ENCODE measurements at places on chromosomes 4 and X.

- DNase-seq = no peak
Measured at GRCh38 chr4:25129917-25130316, 30.3 kb downstream of the SEPSECS start.

DNA sequence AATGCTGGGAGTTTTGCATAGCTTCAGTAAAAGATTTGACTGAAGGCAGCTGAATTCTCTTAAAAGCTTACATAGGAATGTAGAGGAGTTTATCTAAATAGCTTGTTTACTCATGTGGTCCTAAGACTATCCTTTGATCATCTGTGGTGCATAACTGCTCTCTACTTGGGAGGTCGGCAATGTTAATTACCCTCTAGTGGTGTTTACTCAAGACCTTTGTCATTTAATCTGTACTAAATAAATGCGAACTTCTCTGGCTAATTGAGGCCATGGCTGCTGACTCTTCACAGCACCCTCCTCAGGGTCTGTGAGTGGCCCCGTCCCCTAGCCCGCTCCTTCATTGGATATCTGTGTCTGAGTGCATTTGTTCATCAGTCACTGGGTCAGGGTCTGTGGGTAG, 13.8 kb upstream of the TMEM33 start:
- no peak for DNase-seq

DNA sequence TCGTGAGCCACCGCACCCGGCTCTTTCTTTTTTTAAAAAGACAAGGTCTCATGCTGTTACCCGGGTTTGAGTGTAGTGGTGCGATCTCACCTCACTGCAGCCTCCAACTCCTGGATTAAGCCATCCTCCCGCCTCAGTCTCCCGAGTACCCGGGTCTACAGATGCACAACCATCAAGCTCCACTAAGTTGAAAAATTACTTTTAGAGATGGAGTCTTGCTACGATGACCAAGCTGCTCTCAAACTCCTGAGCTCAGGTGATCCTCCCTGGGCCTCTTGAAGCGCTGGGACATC, 2.0 kb downstream of the SLC25A6 start:
- no peak for DNase-seq

- no peak for DNase-seq
Measured at GRCh38 chrX:12721042-12721441, 70.2 kb upstream of the PRPS2 start.

DNA sequence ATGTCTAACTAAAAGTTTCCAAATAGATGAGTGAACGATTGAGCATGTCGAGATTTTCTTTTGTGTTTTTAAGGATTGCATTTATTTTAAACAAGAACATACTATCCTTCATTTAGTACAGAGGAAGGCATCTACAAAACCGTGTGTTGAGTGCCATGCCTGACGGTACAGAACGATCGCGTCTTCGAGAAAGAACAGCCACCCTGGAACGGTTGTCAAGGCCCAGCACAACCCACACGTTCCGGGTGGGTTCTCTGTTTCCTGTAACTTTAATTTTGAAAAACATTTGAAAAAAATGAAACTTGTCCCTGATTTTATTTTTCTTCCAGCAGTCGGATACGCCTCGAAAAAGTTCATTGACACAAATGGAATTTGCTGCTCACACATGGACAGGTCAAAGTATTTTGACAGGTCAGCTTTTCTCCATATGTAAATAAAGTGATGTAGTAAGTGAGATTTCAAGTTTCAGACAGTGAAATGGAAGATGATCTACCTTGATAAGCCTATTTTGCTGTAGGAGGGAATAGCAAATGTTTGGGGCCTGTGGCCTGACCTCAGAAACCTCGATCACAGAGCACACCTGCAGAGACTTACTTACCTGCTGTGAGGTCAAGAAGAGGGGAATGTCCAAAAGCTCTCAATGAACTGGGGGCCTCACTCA, 24.4 kb upstream of the CYP4V2 start:
- no peak for DNase-seq

DNA sequence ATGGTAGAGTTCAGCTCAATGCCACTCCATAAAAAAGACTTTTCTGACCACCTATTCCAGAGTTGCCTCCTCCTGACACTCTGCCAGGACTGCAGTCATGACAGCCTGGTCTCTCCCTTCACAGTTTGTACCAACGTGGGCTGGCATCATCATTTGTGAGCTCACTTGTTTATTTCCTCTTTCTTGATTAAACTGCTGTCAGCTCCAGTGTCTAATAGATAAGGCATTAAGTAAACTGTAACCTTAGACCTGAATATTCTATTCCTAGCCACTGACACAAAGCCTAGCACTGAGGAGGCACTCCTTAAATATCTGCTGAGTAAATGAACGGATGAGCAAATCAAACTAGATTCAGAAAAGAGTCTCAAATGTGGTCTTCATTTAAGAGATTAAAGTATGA, 48.7 kb downstream of the DDX60 start:
- no peak for DNase-seq

DNA sequence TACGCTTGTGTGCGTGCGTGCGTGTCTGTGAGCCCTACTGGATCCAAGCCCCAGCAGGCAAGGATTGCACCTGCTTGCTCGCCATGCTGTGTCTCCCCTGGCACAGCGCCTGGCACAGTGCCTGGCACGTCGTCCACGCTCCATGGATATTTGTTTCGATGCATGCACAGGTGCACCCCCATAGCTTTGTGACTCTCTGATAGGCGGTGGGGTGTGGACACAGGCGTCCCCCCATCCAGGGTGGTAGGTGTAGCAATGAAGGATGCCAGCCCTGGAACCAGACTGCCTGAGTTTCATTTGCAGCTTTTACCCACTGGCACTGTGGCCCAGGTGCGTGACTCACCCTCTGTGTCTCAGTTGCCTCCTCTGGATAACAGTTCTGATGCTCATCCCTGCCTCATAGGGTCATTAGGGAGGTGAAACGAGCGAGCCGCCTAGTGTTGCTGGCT, 20.2 kb downstream of the PIGG start:
- DNase-seq = no peak

- DNase-seq = no peak
Measured at GRCh38 chr4:12359420-12359819, 930.7 kb upstream of the HS3ST1 start.

GRCh38 chrX:3584415-3584996, 128.9 kb downstream of the PRKX start:
- DNase-seq = no peak

GRCh38 chr4:117385526-117385925, 300.1 kb upstream of the TRAM1L1 start:
- DNase-seq = no peak

- DNase-seq = no peak
Measured at GRCh38 chr4:6916587-6917460, 7.2 kb downstream of the TBC1D14 start.

GRCh38 chr4:41887821-41888686, 47.2 kb upstream of the TMEM33 start:
- DNase-seq = no peak

DNA sequence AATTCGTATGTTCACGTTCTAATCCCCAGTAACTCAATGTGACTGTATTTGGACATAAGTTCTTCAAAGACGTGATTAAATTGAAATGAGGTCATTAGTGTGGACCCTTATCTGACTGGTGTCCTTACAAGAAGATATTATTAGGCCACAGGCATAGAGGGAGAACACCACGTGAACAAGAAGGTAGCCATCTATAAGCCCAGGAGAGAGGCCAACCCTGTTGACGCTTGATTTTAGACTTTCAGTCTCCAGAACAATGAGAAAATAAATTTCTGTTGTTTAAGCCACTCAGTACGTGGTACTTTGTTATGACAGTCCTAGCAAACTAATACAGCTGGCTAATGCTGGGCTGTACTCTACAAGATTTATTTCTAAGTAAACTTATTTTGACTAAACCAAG, 1.5 kb upstream of the EIF1AX start:
- no peak for DNase-seq

DNA sequence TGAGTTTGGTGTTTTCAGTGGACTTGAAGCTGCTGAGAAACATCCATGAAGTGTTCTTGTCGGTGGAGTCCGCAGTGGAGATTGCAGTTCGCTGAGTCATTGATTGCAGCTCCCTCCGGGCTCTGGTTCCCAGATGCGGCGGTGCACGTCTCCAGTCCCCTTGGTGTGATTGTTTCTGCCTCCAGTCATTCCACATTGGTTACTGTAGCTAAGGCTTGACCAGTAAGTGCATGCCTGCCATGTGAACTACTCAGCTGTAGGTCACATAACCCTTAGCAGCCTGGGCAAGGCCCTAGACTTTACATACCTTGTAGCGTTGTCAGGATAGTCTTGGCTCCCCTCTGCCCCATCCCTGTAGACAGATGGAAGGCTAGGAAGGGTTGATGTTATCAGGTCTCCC, 53.8 kb upstream of the CLCN4 start:
- no peak for DNase-seq

GRCh38 chr4:76282941-76283689, 23.4 kb upstream of the STBD1 start:
- DNase-seq = no peak

- no peak for DNase-seq
Measured at GRCh38 chr4:11799196-11799595, 370.5 kb upstream of the HS3ST1 start.

GRCh38 chrX:137823257-137823656, 257.3 kb downstream of the ZIC3 start:
- no peak for DNase-seq

GRCh38 chrX:10597871-10598270, 22.5 kb downstream of the MID1 start:
- DNase-seq = no peak

DNA sequence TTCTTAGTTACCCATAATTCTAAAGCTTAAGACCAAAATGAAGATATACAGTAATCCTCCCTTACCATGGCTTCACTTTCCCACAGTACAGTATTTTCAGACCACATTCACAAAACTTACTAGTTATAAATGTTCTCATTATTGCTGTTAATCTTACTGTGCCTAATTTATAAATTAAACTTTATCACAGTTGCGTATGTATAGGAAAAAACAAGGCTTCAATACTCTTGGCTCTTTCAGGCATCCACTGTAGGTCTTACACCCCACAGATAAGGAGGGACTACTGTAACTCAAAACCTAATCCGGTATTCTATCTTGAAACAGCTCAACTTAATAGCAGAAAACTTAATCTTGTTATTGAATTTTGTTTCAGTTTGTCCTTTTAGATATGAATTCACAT, 3.6 kb downstream of the HMGB2 start:
- no peak for DNase-seq

GRCh38 chr4:15348236-15348635, 79.6 kb upstream of the C1QTNF7 start:
- no peak for DNase-seq

GRCh38 chr4:139658185-139658584, 7.4 kb upstream of the MGST2 start:
- no peak for DNase-seq

GRCh38 chr4:101954351-101954750, 163.8 kb downstream of the BANK1 start:
- no peak for DNase-seq

- DNase-seq = no peak
Measured at GRCh38 chr4:109263721-109264120, 38.7 kb downstream of the COL25A1 start.

DNA sequence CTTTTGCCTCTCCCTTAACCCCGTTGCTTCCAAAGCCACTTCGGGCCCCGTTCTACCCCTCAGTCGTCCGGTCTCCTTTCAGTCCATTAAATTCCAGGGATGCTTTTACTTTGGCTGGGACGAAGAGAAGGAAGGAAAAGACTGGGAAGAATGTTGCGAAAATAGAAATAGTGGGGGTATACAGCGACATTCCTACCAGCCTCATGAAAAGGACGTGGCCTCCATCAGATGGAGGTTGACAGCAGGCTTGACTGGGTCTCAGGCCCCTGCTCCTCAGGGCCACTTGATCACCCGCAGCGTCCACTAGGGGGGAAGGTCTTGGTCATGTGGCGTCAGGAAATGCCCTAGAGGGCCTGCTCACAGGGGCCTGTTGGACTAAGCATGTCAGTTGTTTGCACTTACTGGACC, 657 bp upstream of the ANKRD50 start:
- DNase-seq = no peak

- DNase-seq = no peak
Measured at GRCh38 chr4:183580370-183580769, 75.5 kb downstream of the ING2 start.

DNA sequence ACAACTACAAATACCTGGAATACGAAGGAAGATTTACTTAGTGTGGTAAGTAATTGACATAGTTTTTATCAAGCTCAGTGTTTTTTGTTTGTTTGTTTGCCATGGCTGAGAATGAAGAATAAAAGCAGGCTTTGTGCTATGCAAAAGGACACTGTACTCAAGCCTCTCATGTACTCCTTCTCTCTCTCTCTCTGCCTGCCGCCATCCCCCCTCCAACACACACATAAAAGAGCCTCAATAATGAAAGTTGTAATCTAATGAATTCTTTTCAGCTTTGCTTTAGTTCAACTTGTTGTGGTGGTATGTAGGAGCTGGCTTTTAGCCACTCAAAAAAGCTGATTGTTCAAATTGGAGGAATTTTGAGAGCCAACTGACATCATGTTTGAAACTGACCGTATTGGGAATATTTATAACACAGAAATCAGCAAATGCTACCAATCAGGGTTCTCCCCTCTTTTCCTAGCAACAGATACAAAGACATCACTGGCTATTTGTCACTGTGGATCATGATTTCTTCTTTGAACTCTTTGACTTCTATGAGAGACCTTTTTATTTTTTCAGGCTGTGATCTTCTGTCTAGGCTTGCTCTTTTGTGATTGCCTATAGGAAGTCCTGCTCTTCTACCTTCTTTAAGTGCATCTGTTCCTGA, 1148.8 kb downstream of the RAPGEF2 start:
- DNase-seq = no peak

DNA sequence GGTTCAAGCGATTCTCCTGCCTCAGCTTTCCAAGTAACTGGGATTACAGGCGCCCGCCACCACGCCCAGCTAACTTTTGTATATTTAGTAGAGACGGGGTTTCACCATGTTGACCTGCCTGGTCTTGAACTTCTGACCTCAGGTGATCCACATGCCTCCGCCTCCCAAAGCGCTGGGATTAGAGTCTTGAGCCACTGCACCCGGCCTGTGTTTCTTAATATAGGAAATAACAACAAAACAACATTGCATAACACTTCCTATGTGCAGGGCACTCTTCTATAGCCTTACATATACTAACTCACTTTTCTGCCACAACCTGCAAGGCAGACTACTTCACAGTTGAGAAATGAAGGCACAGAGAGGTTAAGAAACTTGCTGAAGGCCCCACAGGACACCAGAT, 12.8 kb upstream of the TMEM131L start:
- DNase-seq = no peak

DNA sequence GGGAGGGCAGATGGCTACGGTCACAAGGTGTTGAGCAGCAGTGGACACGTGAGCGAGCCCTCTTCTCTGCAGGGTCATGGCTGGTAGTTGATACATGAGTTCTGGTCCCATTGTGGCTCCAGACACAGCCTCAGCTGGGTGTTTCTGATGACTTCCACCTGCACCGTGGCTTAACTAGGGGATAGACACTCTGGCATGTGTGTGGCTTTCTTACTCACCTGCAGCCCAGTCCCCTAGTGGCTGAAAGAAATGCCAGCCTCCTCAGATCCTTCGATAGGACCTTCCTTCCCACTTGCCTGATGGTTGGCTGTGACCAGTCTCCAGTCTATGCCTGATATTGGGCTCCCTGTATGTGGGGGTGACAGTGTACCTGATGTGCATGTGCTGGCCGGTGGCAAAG, 5.0 kb downstream of the GPR78 start:
- no peak for DNase-seq

GRCh38 chr4:149026696-149027095, 584.5 kb upstream of the NR3C2 start:
- no peak for DNase-seq

Measured in cortex of kidney (tissue), 1 donor.